Inflammatory macrophage treated with lipopolysaccharide for 1 hour (primary cell): ENCODE measurements at places on chromosomes 6 and 20.

DNA sequence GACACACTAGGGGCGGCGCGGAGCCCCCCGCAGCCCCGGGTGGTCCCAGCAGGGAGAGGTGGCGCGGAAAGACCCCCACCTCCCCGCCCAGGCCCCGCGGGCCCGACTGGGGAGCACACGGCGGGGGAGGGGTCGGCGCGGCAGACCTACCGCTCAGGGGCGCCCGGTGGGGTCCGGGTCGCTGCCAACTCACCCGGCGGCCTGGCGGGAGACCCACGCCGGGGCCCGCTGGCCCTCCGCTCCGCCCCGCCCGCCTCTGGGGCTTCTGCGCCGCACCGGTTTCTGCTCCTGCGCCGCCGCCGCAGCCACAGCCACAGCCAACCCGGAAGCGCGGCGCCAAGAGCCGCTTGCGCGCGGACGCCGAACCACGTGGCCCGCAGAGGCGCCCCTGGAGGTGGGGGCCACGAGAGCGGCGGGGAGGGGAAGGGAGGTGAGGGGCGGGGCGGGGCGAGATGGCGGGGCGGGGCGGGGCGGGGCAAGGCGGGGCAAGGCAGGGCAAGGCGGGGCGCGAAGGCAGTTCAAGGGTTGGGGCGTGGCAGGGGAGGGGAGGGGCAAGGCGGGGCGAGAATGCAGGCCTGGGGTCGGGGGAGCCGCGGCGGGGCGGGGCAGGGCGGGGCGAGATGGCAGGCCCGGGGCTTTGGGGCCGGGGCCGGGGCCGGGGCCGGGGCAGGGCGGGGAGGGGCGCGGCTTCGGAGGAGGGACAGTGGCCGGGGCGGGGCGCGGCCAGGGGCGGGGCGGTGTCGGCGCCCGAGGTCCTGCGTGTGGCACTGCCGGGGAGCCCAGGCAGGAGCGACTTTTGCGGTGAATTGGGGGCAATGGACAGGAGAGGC is at the start of gene ZBTB24:
TSS of gene ZBTB24 (minus strand) at position 315 of the 830 bp plus-strand sequence. CDS start 1,193 bp downstream, outside the sequence.
- peak; percentile 90 for DNase-seq

- DNase-seq, result no peak
These were observed 90.0 kb downstream of the PLG start for GRCh38 chr6:160791981-160792418.

DNA sequence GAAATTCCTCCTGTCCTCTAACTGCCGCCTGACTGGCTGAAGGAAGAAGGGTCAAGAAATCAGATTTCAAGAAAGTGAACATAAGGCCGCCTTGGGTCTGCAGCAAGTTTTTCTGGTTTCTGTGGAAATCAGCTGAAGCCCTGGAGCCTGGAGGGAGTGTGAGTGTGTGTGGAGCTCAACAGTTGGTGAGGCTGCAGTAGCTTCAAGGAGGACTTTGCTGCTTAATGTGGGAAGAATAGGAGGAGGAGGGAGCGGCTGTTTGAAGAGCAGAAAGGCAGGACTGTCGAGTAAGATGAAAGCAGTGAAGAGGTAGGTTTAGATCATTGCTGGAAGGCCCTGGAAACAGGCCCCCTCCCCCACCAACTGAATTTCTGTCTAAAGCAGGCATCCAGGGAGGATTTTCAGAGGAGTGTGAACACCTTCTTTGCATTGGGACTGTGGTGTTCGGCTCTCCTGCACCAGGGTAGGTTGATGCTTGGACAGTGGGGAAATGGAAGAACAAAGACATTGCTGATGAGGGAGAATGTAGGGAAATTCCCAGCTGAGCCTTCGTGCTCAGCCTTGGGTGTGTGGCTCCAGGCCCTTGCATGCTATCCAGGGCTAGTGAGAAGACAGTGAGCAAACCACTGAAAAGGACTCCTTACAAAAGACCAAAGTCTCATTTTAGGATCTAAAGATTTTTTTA is 79.5 kb upstream of the VSTM2L start:
- DNase-seq, result no peak

- DNase-seq, result no peak
These were observed 32.9 kb downstream of the MMUT start for GRCh38 chr6:49430187-49430586.

DNA sequence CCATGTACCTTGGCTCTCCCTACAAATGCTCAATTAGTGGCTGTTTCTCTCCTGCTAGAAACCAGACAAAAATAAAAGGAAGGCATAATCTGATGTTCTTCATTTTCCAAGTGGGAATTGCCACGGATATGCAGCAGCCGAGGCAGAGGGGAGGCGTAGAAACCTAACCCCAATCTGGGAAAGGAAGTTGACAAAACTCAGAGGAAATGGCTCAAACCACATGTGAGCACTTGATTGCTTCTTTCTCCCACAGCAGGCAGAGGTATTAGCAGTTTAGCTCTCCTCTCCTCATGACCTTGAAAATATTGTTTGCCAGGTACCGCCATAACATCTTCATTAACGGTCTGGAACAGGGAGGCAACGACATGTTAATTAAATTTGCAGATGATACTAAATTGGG is 3.8 kb upstream of the MLN start:
- no peak for DNase-seq

DNA sequence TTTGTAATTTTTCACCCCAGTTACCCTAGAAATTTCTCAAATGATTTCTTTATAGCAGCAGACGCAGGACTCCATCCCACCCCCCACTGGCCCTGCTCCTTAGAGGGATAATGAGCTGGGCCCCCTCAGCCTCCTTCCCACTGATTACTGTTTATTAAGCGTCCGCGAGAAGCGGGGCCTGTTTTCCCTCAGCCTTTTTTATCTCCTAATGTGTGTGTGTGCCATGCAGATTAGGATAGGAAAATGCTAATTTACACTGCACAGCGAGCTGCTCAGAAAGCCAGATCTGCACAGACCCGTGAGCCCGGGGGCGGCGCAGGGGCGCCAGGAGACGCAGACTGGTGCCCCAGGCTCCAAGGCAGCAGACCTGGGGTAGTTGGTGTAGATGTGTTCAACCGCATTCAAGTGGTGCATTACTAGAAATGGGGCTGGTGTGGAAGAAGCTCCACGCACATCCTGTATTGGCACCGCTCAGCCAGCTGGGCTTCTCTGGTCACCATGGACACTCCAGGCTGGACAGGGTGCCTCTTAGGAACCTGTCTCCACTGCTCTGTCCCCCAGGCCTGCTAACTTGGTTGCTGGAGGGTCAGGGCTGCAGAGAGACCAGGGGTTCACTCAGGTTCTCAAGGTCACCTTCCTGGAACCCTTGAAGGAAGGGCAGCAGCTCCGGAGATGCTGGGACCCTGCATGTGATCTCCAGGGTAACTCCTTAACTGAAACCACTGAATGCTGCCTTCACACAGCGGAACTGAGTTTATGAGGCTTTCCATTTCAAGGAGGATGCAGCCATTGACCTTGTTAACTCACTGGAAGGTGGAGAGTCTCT is 256.3 kb downstream of the ERMARD start:
- DNase-seq, result no peak

- no peak for DNase-seq
These were observed 316.3 kb downstream of the SLC35F1 start for GRCh38 chr6:118223316-118223715.

DNA sequence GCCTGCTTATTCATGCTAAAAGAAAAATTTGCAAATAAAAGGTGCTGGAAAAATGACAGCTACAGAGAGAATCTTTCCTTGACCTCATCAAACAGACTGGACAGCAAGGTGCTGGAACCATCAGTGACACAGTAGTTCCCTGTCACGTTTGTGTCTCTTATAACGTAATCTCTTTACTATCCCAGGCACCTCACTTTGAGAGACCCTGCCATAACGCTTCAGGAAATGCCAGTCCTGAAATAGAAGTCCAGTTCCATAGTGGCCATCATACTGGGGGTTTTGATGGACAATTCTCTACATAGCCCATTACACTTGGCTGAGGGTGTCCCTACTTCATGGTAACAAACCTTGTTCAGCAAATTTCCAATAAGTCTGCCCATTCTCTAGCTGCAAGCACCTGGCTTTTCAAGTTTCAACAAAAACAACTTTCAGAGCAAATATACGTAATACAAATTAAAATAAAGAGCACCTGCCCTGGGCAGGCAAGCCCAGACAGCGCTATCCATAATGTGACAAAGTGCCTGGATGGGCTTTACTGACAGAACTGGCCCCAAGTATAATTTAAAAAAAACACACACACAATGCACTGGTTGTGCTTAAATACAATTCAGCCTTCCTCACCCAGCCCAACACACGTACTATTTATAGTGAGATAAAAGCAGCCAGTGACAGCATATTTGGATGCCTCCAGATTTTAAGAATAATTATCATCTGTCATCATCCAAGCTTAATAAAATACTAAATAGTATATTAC is 38.7 kb downstream of the CNKSR3 start:
- no peak for DNase-seq
